Karpas-422 (cell line): ENCODE measurements at places on chromosomes 11 and 22.

- DNase-seq = peak; percentile 92
Observed at GRCh38 chr22:17501679-17502285, 61.5 kb upstream of the SLC25A18 start.

DNA sequence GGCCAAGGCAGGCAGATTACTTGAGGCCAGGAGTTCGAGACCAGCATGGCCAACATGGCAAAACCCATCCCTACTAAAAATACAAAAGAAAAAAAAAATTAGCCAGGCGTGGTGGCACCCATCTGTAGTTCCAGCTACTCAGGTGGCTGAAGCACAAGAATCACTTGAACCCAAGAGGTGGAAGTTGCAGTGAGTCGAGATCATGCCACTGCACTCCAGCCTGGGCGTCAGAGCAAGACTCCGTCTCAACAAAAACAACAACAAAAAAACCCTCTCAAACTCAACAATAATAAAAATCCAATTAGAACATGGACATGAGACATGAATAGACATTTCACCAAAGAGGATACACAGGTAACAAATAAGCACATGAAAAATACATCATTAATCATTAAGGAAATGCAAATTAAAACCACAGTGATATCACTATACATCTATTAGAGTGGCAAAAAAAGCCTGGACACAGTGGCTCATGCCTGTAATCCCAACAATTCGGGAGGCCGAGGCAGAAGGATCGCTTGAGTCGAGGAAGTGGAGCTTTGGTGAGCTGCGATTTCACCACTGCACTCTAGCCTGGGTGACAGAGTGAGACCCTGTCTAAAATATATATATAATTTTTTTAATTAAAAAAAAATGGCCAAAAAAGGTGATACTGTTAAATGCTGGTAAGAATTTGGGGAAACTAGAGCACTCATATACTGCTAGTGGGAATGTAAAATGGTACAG lies 12.7 kb upstream of the SEPTIN5 start:
- DNase-seq = no peak

DNA sequence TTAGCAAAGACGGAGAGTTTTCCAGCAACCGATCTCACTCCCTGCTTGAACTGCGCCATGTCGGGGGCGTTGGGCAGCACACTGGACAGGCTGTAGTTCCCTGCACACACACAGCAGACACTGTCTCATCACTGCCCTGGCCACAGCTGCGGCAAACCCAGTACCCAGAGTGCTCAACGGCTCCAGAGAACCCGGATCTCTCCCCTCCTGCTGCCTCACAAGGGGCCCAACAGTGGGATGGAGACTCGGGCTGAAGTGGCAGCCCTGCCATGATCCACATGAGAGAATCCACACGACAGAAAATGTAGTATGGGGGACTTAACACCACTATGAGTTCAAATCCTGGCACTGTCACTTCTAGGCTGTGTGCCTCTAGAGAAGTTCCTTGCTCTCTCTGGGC lies 58.0 kb downstream of the ARFGAP3 start:
- no peak for DNase-seq

DNA sequence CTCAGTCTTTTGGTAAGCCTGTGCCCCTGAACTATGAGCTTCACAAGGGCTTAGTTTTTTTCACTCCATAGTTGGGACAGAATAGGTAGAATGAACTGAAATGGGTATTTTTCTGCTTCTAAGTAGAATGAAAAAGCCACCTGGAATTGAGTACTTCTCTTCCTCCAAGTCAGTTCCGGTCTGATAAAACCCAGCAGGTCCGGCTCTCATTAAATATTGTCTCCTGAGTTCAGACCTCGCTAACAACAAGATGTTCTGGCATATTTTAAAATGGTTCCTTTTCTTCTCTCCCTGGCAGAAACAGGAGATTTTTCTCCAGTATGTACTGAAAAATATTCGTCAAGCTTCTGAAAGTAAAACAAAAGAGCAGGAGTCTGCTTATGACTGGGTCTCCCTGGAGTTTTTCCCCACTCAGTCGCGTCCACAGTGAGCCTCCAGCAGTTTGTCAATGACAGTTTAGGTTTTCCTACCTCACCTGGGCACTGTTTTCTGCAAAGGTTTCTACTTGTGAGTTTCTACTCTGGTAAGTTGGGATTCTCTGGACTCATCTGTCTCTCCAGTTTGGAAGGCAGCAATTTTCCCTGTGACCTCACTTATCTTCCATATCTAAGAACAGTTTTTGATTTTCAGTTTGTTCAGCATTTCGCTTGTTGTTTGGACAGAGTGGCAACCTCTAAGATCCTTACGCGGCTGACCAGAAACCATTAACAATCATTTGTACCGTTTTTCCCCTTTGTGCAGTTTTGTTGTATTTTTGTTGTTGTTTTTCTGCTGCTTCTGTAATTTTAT lies 868.0 kb downstream of the METTL15 start:
- DNase-seq = no peak

GRCh38 chr11:12026331-12027211 lies 18.1 kb upstream of the DKK3 start:
- DNase-seq = no peak

DNA sequence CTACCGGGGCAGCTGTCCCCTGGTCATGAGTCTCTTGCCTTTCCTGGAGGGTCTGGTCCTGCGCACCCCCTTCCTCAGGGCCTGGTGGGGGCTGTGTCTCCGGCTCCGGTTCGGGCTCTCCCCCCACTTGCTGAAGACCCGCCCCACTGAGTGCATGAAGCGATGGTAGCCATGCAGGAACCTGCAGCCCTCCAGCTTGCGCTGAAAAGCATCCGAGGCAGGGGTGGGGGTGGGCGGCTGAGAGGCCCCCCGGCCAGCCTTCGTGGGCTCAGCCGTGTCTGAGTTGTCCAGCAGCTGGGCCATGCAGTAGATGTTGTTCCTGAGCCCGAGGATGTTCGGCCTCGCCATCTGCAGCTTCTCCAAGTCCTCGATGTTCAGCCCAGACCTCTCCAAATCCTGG lies 2.8 kb downstream of the OSM start:
- no peak for DNase-seq

DNA sequence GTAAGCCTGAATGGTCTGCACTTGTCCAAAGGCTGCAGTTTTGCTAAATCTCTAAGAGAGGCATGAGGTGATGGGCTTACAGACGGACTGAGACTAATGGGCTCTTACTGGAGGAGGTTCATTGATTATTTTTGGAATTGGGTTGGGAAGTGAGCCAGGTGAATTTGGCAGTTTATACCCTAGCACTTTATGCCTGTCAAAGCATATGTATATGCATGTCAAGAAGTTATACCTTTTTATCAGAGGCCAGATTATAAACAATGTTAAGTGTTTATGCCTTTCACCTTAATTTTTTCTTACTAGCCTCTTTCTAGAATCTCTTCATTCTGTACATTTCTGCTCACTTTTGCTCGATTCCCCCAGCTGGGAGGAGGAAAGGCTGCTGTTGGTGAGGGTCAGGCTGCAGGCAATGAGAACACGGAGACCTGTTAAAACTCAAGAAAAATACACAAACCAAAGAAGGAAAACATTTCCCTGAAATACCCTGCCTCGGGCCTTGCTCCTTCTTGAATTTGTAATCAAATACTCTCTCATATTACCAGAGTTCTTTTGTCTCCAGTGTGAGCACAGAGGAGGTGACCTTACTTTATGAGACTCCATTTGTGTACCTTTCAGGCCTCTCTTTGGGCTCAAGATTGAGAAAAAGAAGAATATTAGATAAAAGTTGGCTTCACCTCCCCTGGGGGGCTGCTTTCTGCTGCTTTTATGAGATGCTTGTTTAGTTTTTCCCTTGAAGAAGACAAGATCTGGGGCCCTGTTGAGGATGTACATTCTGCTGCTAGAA lies 19.6 kb downstream of the NAT10 start:
- DNase-seq = no peak

DNA sequence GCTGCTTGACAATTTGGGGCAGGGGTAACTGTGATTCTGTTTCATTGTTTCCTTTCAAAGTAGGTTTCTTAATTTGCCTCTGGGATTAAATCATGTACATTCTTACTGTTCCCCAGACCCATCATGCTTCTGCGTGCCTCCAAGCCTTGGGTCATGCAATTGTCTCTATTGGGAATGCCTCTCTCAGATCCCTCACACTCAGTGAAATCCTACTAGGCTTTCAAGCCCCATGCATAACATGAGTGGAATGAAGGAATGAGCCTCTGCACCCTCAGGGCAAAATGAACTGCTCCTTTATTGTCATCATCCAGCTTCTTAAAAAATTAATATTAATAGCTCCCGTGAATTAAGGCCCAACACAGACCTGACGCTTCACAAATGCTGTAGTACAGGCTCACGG lies 381.7 kb downstream of the TENM4 start:
- no peak for DNase-seq

DNA sequence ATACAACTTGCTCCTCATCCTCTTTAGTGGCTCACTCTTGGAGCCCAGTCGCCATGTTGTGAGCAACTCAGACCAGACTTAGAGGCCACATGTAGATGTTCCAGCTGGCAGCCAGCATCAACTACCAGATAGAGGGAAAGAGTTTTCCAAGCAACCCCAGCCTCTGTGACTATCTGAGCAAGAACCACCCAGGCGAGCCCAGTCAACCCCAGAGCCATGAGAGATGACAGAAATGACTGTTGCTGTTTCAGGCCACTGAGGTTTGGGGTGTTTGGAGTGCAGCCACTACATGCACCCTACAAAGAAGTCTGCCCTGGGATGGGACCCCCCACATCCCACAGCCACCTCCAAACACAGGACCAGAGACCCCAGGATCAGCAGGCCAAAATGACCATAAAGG lies 24.8 kb upstream of the CLDN5 start:
- no peak for DNase-seq

DNA sequence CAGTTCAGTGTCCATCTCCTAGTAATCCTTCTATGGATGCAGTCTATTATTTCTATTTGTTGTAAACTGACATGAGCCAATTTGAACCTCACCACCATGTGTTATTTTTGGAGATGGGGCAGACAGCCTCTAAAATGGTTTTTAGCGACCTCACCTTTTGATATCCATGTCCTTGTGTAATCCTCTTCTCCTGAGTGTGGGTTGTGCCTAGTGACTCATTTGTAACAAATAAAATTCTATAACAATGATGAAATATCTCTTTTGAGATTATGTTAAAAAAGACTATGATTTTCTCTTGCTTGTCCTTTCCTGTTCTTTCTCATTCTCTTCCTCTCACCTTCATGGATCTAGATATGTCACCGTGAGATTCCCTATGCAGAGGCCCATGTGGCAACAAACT lies 554.6 kb upstream of the ANO3 start:
- no peak for DNase-seq

DNA sequence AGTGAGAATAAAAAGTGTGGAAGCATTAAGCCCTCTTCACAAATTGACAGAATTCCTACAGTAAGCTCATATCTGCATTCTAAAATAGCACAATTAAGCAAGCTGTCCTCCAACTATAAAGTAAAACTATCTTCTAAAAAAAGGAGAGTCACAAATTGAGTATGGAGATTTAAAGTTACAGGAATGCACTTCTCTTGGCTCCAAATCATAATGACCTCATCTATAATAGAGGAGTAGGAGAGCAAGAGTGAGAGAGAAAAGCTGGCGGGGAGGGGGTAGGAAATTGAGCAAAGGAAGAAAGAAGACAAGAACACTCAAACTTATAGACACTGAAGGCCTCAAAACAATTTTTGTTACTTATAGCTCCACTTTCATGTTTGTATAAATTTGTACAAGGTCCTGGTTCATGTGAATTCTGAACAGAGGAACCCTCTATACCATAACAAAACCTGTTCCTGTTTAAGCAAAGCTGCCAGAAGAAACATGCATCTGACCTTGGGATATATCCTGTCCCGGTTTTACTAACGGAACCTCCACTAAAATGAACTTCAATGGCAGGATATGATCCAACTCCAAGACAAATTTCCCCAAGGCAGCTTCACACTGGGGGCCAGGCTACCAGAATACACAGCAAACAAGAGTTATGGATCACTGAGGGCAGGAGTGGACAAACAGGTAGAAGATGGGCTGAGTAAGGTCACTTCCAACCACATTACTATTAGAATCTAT lies 37.2 kb downstream of the SLC35F2 start:
- no peak for DNase-seq

DNA sequence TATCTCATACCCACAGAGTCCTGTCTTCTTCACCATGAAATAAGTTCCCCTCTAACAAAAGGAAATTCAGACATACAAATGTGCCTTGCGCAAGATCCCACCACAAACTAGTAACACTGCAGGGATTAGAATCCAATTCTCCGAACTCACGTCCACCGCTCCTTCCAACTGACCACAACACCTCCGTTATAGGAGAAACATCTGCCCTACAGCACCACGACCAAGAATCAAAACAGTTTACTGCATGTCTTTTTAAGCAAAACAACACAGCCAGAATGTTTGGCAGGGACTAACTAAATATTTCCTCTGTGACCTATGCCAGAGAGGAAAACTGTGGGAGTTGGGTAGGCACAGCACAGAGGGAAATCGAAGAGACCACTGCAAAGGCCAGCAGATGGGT lies 72.7 kb upstream of the AKIP1 start:
- DNase-seq = no peak

- DNase-seq = no peak
Observed at GRCh38 chr11:112051768-112052167, 22.0 kb downstream of the PIH1D2 start.

- no peak for DNase-seq
Observed at GRCh38 chr11:69500285-69501120, 19.0 kb downstream of the LINC01488 start.
